ENCODE measurements at places on chromosomes 4 and X. TPM values are rescaled to one million over a fixed set of nuclear protein-coding genes. Genes with fewer than 3 reads are reported as not detected.

CXCL11 gene
- 1.1 TPM for total RNA-seq

- H3K27ac ChIP-seq, result no peak overlapping the region
- no peak overlapping the region for H3K4me3 ChIP-seq
- no peaks in the 10 kb centered on the region for H3K4me1 ChIP-seq
Observed at GRCh38 chr4:97942137-97942536, 201.1 kb downstream of the STPG2 start.

DNA sequence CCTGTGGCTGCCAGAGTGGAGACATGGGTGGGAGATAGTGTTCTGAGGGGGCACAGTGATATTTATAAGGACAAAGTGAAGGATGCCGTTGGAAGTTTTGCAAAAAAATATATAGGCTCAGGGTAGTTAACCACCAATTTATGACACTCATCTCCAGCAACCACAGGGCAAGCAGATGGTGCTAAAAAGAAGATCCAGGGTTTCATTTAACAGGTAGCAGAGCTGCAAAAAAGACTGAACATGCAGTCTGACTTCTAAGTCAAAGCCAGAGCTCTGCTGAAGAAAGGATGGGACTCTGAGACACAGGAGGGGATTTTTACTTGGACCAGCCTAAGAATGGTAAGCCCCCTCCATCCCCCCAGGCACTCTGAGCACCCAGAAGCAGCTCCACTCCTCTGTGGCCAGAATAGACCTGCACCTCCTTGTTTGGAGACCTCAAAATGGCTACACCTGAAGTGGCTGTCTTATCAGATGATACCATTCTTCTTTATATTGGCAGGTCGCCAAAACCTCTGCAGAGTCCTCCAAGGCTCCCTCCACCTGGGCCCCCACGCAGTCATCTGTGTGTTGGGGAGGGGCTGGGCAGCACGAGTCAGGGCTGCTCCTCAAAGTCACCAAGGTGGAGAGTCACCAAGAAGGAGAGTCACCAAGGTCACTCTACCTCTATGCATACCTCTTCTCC, 161.4 kb upstream of the FAM9B start:
- H3K4me1 ChIP-seq, result no peaks in the 10 kb centered on the region
- H3K27me3 ChIP-seq, result no peaks in the 10 kb centered on the region
- H3K36me3 ChIP-seq, result no peaks in the 10 kb centered on the region
- DNase-seq, result no peak
- H3K27ac ChIP-seq, result no peak overlapping the region
- H3K4me3 ChIP-seq, result no peak overlapping the region

DNA sequence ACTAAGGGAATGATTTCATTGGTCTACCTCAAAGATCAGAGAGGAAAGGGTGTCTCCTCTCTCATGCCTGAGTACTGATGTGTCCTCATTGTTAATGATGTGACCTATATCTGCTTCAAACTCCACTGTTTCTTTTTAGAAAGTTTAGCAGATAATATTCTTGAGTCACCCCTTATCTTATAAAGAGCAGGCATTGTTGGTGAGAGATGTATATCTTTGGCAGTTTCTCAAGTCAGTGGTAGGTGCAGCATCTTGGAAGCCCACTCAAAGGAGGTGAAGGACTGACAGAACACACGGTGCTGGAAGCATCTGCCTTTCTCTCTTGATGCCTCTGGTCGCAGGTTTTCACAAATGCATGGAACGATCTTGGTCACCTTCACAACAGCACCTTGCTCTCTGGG, 71.2 kb downstream of the ZNF518B start:
- H3K27ac ChIP-seq, result no peak overlapping the region
- H3K27me3 ChIP-seq, result no peaks in the 10 kb centered on the region
- DNase-seq, result no peak
- no peaks in the 10 kb centered on the region for H3K4me1 ChIP-seq

GAGE12F gene
- not detected for total RNA-seq

DNA sequence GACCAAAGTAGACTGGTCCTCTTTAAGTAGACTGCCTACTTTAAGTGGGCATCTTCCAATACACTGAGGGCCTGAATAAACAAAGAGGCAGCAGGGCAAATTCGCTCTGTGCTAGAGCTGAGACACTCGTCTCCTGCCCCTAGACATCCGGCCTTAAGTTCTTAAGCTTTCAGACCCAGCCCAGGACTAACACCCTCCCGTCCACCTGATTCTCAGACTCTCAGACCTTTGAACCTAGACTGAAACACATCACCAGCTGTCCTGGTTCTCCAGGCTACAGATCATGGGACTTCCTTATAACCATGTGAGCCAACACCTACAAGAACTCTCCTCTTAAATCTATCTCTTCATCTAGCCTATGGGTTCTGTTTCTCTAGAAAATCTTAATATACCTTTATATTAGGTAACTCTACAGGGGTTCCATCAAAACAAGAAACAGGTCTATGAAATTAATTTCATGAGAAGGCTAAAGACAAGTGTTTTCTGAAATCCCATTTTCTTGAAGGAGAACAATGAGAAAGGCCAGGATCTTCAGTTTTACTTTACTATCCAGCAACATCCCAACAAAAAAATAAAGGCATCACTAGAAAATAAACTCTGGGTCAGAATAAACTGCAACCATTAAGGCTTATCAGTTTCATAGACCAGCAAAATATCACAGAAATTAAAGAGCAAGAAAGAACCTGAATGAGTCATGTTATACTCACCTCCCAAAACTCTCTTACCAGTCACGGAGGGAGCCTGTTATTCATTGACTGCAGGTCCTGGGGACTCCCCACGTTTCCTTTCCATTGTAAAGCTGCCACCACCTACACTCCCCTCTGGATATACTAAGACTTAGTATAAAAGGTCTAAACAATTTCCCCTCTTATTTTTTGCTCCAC, 14.8 kb downstream of the ADGRA3 start:
- no peaks in the 10 kb centered on the region for H3K36me3 ChIP-seq
- H3K27ac ChIP-seq, result no peak overlapping the region
- peak; percentile 51 for DNase-seq
- peaks cover 3% of the 10 kb centered on the region for H3K4me1 ChIP-seq

DNA sequence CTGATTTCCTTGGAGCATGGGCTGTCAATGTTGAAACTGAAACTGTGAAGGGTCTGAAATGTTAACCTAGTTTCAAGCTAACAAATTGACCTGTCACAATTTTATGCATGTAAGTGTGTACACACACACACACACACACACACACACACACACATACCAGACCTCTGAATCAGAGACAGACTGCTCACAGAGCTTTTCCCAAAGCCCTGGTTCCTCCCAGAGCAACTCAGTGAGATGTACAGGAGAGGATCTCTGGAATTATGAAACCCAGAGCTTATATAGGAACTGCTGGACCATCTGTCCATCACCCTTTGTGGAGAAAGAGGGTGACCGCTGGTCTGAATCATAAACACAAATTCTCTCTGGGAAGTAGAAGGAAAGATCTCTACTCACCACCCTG, 228.1 kb upstream of the PRPS2 start:
- no peaks in the 10 kb centered on the region for H3K27me3 ChIP-seq
- no peak for DNase-seq
- H3K4me3 ChIP-seq, result no peak overlapping the region

- DNase-seq, result peak; percentile 12
- H3K27me3 ChIP-seq, result peaks cover 7% of the 10 kb centered on the region
- H3K27ac ChIP-seq, result no peak overlapping the region
Observed at GRCh38 chr4:3461515-3462291, 1.4 kb upstream of the DOK7 start.

GRCh38 chr4:87985097-87985886, 9.8 kb downstream of the SPP1 start:
- peaks cover 3% of the 10 kb centered on the region for H3K27me3 ChIP-seq
- H3K4me3 ChIP-seq, result no peak overlapping the region
- DNase-seq, result peak; percentile 66
- no peaks in the 10 kb centered on the region for H3K4me1 ChIP-seq
- no peaks in the 10 kb centered on the region for H3K36me3 ChIP-seq
- H3K27ac ChIP-seq, result no peak overlapping the region

GRCh38 chr4:156568041-156568440, 403.6 kb downstream of the PDGFC start:
- no peak for DNase-seq
- no peak overlapping the region for H3K4me3 ChIP-seq
- H3K4me1 ChIP-seq, result no peaks in the 10 kb centered on the region
- no peak overlapping the region for H3K27ac ChIP-seq
- no peaks in the 10 kb centered on the region for H3K36me3 ChIP-seq

GRCh38 chrX:1493877-1494510, 41.3 kb upstream of the ASMTL start:
- H3K4me1 ChIP-seq, result no peaks in the 10 kb centered on the region
- H3K36me3 ChIP-seq, result no peaks in the 10 kb centered on the region
- H3K27me3 ChIP-seq, result no peaks in the 10 kb centered on the region
- DNase-seq, result no peak
- H3K4me3 ChIP-seq, result no peak overlapping the region

GRCh38 chrX:153669901-153670731, 3.5 kb downstream of the PNCK start:
- H3K27me3 ChIP-seq, result peaks cover 14% of the 10 kb centered on the region
- no peaks in the 10 kb centered on the region for H3K4me1 ChIP-seq
- H3K27ac ChIP-seq, result no peak overlapping the region
- no peak overlapping the region for H3K4me3 ChIP-seq

DNA sequence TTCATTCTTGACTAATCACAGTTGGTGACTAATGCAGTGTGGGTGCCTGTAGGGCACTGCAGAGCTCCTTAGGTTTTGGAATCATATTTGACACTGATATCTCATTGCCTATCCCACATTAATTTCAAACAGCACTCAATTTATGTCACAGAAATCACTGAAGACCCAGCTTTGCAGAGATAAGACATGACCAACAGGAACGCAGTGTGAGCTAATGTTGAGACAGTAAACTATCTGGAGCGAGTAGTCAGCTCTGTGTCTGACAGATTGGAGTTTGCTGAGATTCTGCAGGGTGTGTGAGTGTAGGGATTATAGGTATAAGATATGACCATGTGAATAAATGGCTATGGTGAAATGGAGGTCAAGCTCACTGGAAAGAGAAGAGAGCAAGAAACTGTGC, 1586.1 kb upstream of the AGA start:
- no peaks in the 10 kb centered on the region for H3K4me1 ChIP-seq
- no peak overlapping the region for H3K4me3 ChIP-seq
- no peak overlapping the region for H3K27ac ChIP-seq

DNA sequence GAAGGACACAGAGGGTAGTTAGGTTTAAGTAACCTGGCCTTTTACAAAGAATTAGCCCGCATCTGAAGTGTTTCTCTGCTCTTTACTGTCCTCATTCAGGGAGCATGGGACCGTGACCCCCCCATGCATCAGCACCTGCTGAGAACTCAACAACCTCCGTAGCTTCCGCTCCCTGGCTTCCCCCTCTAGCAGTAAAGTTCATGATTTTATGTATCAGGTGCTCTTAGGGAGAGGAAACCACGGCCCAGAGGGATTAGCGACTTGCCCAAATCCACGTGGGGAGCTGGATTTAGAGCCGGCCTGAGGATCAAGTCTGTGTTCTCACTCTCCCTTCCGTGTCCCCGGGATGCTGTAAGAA, 284.6 kb upstream of the GATB start:
- H3K27me3 ChIP-seq, result peaks cover 9% of the 10 kb centered on the region
- H3K4me1 ChIP-seq, result no peaks in the 10 kb centered on the region
- H3K4me3 ChIP-seq, result no peak overlapping the region
- DNase-seq, result no peak

- peaks cover 7% of the 10 kb centered on the region for H3K4me1 ChIP-seq
- no peaks in the 10 kb centered on the region for H3K27me3 ChIP-seq
- H3K36me3 ChIP-seq, result peaks cover 4% of the 10 kb centered on the region
- peak; percentile 69 for DNase-seq
- peak overlapping the region; percentile 33 for H3K4me3 ChIP-seq
Observed at GRCh38 chr4:39446842-39447573, 11.7 kb downstream of the RPL9 start.

DNA sequence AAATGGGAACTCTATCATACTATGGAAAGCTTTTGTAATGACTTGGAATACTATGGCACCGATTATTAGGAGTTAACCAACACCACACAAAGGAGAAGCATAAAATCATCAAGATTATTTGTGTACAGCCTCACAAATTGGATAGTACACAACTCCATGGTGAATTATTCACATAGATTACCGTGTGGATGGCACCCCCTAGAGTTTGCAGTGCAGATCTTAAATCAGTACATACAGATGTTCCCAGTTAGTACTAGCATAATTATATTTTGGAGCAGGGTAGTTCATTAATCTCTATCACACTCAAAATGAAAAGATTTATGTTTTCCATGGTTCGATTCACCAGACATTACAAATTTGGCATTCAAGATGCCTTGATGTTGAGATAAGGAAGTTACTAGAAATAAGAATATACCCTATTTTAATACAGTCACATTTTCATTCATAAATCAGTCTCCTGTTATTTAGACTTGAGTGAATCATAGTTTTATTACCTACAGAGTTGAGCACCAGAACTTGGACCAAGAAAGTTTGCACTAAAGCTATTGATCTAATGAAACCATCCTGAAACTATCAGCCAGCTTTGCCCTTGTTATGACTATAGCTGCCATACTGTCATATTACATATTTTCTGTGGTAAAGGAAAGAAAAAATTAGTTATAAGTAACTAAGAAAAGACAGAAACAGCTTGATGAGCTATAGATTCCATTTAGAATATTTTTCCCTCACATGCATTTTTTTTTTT, 531.8 kb downstream of the GLUD2 start:
- no peaks in the 10 kb centered on the region for H3K27me3 ChIP-seq
- H3K36me3 ChIP-seq, result no peaks in the 10 kb centered on the region
- no peak overlapping the region for H3K4me3 ChIP-seq
- DNase-seq, result peak; percentile 1
- no peak overlapping the region for H3K27ac ChIP-seq
